ENCODE measurements at places on chromosomes 12 and 14.

DNA sequence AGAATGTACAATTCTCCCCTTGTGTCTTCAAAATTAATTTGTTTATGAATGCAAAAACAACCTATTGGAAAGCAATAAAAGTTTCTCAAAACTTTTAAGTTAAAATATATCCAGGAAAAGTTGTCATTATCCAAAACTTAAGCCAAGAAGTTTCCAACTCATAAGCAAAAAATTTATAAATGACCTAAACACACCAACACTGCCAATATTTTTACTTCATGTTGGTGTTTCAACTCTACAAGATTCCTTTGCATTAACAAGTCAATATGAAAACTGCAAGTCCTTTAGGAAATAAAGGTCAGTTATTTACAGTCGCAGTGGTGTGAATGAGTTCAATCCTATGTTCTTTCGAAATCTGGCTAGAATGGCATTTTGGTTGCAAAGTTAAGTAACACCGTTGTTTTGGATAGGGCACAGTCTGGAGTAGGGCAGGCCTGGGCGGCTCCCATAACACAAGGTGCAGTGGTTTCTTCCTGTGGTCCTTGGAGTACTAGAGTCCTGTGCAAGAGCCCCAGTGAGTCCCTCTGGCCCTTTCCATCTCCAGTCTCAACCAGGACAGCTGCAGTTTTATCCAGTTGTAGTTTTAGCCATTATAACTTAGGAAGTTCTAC, 151.4 kb downstream of the MED13L start:
- no peak for ATAC-seq

- no peak for ATAC-seq
Measured at GRCh38 chr12:127723251-127723650, 543.7 kb upstream of the TMEM132C start.

GRCh38 chr12:27844366-27845090, 64.5 kb upstream of the MANSC4 start:
- no peak for ATAC-seq

DNA sequence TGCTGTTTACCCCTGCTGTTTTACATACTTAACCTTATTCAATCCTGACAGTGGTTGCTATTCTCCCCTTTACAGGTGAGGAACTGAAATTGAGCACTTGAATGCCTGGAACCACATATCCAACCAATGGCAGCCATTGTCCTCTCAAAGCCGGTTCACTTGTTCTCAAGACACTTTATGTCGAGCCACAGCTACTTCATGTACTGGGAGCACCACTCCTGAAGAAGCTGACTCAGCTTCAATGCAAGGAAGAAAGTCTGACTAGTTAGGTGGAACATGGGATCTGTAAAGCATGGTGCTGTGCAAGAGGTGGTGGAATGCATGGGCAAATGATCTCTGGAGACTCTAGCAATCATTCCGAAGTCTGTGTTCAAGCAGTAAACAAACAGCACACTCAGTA, 113.9 kb upstream of the CPM start:
- ATAC-seq, result no peak

- ATAC-seq, result no peak
Measured at GRCh38 chr12:65156366-65156841, 13.0 kb upstream of the LEMD3 start.

GRCh38 chr12:18472806-18473205, 211.5 kb downstream of the PIK3C2G start:
- ATAC-seq, result no peak

DNA sequence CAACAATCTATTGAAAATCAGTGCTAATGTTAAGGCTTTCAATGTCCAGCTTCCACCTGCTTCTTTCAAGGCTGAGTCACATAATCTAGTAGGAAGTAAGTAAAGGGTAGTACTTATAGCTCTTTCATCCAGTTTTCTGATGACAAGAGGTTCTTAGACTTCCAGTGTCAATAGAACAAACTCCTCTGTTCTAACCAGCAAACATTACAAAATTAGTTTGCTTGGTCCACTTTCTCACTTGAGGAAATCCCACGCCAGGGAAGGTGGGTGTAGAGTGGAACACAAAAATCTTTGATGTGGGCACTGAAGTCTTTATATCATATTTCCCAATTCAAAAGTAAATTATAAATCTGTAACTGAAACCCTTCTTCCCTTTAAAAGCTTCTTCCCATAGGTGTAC, 2.6 kb downstream of the NPC2 start:
- no peak for ATAC-seq

DNA sequence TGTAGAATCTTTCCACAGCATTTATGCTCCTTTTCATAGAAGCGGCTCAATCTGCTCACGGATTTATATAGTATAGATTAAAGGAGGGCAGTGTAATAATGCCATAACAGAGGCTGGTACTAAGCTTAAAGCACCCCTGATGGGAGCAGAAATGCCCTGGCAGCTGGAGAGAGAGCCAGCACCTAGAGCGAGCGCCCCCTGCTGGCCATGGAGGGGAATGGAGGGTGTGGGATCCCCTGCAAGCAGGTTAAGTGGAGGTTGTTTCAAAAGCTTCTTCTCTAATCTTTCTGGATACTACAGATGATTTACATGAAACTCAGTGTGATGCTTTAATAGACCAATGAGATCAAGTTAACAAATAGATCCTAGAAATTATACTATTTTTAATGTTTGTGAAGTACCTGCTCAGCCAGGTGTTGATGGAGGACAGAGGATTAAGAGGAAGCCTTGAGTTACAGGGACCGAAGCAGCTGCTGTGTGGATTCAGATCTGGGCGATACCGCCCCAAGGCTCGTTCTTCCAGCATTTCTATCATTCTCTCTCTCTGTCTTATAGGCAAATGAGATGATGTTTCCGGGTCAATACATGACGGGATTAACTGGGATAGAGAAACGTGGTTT, 1519.3 kb upstream of the TMEM132C start:
- ATAC-seq, result no peak

GRCh38 chr14:32779840-32780239, 158.8 kb upstream of the NPAS3 start:
- ATAC-seq, result no peak

Measured in gastroesophageal sphincter (tissue), 4 donors.